Testis (tissue), 5 donors: ENCODE measurements at places on chromosomes 7 and 10. TPM values are rescaled to one million over a fixed set of nuclear protein-coding genes. Genes with fewer than 3 reads are reported as not detected.

The EMX2 gene
- 1.9 TPM for total RNA-seq

The RSPH10B2 gene
- 24.3 TPM for total RNA-seq

The SLC26A5 gene
- total RNA-seq = 1.3 TPM

GRCh38 chr10:122475100-122475499 is 13.7 kb downstream of the HTRA1 start:
- H3K4me3 ChIP-seq = no peak overlapping the region
- H3K27me3 ChIP-seq = no peaks in the 10 kb centered on the region
- no peaks in the 10 kb centered on the region for H3K36me3 ChIP-seq
- peak; percentile 67 for DNase-seq
- H3K4me1 ChIP-seq = peaks cover 24% of the 10 kb centered on the region
- no peak overlapping the region for H3K27ac ChIP-seq

DNA sequence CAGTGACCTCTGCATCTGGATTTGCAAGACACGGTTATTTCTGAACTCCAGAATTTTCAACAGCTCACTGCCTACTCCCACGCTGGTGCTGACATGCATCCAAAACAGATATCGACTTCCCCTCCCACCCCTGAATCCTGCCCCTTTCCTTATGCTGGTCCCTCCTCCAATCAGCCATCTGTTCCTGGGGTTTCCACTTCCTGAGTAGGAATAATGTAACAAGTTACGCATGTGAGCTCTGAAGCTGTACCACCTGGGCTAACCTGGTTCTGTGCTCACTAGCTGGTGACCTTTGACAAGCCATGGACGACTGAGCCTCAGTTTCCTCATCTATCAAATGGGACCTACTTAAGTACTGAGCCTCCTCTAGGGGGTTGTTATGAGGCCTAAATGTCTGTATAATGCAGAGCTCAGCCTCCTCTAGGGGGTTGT is 1.7 kb upstream of the NCAPG2 start:
- no peak overlapping the region for H3K27ac ChIP-seq
- no peaks in the 10 kb centered on the region for H3K36me3 ChIP-seq
- DNase-seq = no peak

DNA sequence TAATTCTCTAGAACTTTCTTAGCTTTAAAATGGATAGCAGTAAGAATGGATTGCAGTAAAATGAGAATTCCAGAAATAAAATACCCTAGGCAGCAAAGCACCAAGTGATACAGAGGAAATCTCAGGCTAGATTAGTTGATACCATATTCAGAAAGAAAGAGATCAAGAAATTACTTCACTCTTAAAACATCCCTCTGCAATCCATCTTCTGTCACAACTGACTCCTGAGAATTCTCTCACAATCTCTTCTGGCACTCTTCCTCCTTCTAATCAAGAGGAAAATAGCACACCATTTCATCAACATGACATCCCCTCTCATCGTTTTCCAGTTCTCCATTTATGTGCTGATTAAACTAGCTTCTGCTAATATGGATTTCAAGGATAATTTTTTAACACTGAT is 42.2 kb upstream of the LAMB1 start:
- no peaks in the 10 kb centered on the region for H3K27me3 ChIP-seq
- no peak for DNase-seq
- H3K4me3 ChIP-seq = no peak overlapping the region
- no peaks in the 10 kb centered on the region for H3K36me3 ChIP-seq

GRCh38 chr10:7857262-7857661 is 39.0 kb downstream of the TAF3 start:
- H3K27ac ChIP-seq = peak overlapping the region; percentile 59
- H3K4me1 ChIP-seq = peaks cover 39% of the 10 kb centered on the region
- no peaks in the 10 kb centered on the region for H3K36me3 ChIP-seq
- peak; percentile 43 for DNase-seq
- no peak overlapping the region for H3K4me3 ChIP-seq

- H3K4me1 ChIP-seq = peaks cover 32% of the 10 kb centered on the region
- no peak overlapping the region for H3K27ac ChIP-seq
- no peaks in the 10 kb centered on the region for H3K27me3 ChIP-seq
- H3K36me3 ChIP-seq = no peaks in the 10 kb centered on the region
Observed at GRCh38 chr10:11326913-11327616, 284.4 kb downstream of the USP6NL start.

GRCh38 chr7:98315318-98315993 is 34.0 kb downstream of the BRI3 start:
- H3K4me1 ChIP-seq = no peaks in the 10 kb centered on the region
- H3K36me3 ChIP-seq = no peaks in the 10 kb centered on the region
- DNase-seq = no peak
- H3K4me3 ChIP-seq = no peak overlapping the region
- no peak overlapping the region for H3K27ac ChIP-seq

- no peak for DNase-seq
- no peaks in the 10 kb centered on the region for H3K36me3 ChIP-seq
- no peaks in the 10 kb centered on the region for H3K27me3 ChIP-seq
- no peaks in the 10 kb centered on the region for H3K4me1 ChIP-seq
Observed at GRCh38 chr7:116981939-116982338, 28.6 kb downstream of the ST7 start.
